ENCODE measurements at places on chromosomes 11 and 22.

DNA sequence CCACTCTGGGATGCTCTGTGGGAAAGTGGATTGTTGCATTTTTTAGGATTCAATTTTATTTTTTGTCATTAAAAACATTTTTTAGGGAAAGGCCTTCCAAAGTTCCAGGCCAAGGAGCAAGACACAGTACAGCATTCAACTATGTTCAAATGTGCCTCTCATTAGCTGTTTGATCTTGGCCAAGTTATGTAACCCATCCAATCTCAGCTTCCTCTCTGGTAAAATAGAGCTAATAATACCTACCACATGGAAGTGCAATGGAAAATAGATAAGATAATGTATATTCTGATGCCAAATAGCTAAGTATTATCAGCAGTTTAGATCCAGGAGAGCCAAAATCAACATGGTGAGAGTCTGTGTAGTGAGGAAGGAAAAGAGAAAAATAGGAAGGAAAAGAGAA is 220.3 kb upstream of the SESN3 start:
- no peak for DNase-seq

GRCh38 chr22:45608763-45609180 is 62.9 kb upstream of the ATXN10 start:
- DNase-seq = no peak

DNA sequence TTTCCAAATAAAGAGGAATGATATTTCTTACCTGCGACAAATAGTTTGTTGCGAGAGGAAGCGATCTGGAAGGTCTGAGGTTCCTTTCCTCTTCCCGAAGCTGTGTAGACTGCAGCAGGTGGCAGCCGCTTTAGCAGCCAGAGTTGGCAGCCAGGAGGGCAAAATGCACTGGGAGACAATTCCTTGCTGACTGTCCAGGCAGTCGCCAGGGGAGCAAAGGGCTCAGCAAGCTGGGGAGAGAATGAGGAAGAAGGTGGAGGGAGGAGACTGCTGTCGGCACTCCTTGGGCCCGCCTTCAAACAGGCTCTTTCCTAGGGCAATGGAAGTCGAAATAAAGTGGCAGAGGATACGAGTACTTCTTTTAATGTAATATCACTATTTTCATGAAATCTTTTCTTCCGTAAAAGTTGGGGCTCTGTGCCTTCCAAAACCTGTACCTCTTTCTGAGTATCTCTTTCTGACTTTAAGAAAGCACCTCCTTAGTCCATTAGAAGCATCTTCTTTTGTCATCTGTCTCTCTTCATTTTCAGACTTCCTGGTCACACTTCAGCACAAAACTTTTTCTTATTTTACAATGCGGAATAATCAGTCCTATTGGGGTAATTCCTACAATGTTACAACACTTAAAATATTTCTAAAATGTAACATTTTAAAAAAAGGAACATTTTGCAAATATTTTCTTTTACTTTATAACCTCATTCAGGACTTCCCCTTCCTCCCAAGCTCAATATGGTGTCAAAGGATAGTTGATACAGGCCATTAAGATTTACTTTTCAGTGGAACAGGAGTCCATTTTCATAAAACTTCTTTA is at the start of gene IL18:
TSS of gene IL18 (minus strand) at position 220 of the 811 bp plus-strand sequence. CDS start 9,041 bp downstream, outside the sequence.
- no peak for DNase-seq

DNA sequence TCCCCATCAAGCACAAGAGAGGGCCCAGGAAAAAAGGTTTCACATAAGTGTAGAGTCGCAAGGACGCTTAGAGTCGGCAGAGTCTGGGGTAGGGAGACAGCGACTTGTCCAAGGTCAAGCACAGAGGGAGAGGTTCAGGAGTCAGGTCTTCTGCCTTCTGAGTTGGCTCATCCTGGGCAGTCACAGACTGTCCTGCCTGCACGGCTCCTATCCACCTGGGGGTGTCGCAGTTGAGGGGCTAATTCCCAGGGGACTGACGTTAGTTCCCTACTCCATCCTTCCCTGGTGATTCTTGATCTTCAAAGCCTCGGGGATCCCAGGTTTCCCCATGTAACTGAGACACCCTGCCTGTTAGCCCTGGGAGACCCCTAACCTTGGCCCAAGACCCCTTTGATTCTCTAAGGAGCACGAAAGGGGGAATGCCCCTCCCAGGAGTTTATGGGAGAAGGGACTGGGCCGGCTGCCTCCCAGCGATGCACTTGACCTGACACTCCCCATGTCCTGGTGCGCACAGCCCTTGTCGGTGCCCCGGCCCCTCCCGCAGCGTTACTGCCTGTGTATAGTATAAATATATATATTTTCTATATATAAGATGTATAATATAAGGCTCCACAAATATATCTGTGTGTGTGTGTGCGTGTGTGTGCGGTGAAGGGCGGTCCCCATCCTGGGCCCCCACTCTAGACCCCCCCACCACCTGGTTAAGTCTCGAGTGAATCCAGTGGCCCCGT is 14.7 kb upstream of the TAB1 start:
- peak; percentile 4 for DNase-seq

GRCh38 chr11:73661035-73661628 is 14.8 kb downstream of the PLEKHB1 start:
- peak; percentile 71 for DNase-seq

DNA sequence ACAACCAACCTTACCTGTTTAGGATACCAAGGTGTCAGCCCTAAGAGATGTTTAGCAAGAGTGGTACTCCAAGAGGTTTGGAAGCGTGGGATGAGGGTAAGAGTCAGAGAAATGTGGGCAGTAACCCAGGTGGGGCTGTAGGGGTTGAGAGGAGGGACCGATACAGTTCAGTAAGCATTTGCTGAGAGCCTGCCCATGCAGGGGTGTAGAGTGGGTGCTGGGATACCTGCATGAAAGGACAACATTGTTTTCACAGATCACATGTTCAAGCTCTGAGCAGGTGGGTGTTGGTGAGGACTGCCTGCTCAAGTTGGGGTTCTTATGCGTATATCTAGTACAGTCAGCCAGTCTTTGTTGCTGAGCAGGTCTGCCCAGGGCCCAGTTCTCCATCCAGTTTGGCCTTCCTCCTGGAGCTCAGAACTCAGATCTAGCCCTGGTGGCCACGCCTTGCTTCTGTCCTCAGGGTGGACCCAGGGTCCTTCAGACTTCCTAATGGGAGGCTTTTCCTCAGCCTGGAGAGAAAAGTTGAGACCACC is 14.8 kb downstream of the PPFIBP2 start:
- DNase-seq = no peak

DNA sequence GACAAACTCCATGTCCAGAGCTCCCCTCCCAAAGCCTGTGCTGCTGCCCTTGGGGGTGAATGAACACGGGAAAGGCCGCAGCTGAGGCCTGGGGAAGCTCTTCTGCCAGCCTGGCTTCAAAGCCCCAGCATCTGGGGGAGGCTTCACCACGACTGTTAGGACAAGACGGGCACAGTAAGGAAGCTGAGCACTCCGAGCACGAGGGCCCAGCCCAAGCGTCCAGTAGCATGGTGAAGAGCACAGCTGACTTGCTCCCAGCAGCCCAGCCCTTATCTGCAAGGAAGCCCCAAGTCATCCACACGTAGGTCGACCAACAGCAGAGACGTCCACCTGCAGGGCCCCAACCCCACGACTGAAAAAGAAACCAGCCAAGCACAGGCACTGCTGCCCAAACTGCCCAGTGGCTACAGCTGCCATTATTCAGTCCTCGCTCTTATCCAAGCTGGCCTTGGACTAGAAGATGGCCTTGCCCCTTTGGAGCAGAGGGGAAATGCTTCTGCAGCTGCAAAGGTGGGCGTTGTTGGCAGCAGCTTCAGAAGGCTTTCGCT is 62.5 kb downstream of the SHANK2 start:
- DNase-seq = no peak

- DNase-seq = no peak
Measured at GRCh38 chr11:108235633-108236032, 12.8 kb downstream of the ATM start.

GRCh38 chr11:45428541-45429230 is 142.5 kb upstream of the SYT13 start:
- DNase-seq = no peak
